Omental fat pad (tissue), 4 donors: ENCODE measurements at places on chromosomes 5 and 9. TPM values are rescaled to one million over a fixed set of nuclear protein-coding genes. Genes with fewer than 3 reads are reported as not detected.

GARIN3 gene
- not detected for total RNA-seq

GRCh38 chr5:3778945-3779344 is 183.3 kb downstream of the IRX1 start:
- no peak for DNase-seq

DNA sequence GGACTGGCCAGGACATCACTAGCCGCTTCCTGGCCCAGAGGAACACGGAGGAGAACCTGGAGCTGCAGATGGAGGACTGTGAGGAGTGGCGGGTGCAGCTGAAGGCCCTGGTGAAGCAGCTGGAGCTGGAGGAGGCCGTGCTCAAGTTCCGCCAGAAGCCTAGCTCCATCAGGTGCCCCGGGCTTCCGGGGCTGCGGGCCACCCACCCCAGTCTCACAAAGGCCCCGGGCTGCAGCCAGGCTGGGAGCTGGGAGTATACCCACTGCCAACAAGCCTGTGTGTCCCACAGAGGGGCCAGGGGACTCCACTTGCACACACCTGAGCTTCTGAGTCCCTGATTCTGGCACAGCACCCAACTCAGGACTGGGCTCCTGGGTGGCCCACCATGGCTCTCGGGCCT is 1.7 kb upstream of the RABL6 start:
- peak; percentile 13 for DNase-seq

DNA sequence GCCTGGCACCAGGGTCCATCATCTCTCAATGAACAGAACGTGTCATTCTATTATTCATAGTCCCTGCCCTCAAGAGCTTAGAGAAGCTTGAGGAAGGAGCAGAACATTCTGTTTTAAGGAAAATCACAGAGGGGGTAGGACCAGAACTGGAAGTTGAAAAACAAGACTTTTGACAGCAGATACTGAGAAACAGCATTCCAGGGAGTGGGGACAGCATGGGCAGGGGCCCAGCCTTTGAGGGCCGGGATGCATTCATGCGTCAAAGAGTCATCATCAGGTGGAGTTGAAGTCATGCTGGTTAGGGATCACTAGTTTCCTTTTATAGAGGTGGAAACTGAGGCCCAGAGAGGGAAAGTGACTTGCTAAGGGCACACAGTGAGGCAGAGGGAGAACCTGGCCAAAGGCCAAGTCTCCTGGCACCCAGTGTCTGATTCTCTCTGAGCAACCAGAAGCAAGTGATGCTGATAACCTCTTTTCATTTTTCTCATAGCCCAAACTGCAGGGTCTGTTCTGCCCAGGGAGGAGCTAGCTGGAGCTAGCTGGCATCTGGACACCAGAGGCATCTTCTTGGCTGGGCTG is 41.5 kb upstream of the STXBP1 start:
- DNase-seq = no peak

- no peak for DNase-seq
Observed at GRCh38 chr5:179111267-179112207, 51.4 kb downstream of the ZNF354C start.

DNA sequence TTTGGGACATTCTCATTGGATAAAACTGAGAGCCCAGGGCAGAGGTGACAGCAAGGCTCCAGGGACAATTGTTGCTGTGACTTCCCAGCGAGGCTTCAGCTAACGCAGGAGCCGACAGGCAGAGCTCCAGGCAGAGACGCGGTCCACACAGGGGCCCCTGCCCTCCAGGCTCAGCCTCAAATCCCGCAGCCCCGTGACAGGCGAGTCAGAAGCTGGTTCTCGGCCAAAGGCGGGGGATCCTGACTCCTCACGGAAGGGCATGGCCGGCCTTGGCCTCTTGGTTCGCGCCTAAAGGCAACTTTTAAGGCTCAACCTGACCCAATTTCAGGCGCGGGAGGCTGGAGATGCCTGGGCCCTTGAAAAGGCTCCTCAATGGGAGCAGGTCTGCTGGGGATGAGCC is 21.3 kb downstream of the SLC12A7 start:
- no peak for DNase-seq
